ENCODE measurements at places on chromosomes 5 and 9. TPM values are rescaled to one million over a fixed set of nuclear protein-coding genes. Genes with fewer than 3 reads are reported as not detected.

IL3 gene
- 23.3 TPM for total RNA-seq

- H3K4me3 ChIP-seq = no peak overlapping the region
- H3K27me3 ChIP-seq = no peaks in the 10 kb centered on the region
- no peak for DNase-seq
- H3K36me3 ChIP-seq = peaks cover 19% of the 10 kb centered on the region
These were observed 47.7 kb downstream of the MAPKAP1 start for GRCh38 chr9:125659201-125659840.

ZFP2 gene
- 0.40 TPM for total RNA-seq

DNA sequence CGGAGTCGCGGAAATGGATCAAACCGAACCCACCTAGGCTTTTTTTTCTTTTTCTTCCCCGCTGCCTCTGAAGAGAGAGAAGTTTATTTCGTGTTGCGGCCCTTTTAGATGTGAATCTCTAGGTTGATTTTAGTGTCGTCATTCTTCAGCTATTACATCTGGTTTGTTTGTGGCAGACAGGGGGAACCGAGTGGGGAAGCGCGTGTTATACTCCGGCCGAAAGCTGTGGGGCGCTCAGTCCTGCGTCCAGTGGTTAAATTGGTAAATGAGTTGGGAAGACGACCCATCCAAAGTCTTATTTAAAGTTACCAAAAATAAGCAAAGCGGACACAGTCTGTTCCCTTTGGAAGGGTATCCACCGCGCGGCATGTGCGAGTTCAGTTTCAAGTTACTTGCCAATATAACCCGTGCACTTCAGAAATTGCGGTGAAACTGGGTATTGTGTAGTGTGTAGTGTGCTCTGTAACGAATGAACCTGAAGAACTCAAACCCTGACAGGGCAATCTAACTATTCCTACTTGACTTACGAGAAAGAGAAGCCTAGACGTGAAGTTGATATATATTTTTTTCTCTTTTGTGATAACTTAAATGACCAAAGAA, 1.3 kb downstream of the MAN2A1 start:
- peak; percentile 70 for DNase-seq
- H3K4me3 ChIP-seq = peak overlapping the region; percentile 87
- H3K4me1 ChIP-seq = peaks cover 58% of the 10 kb centered on the region
- no peaks in the 10 kb centered on the region for H3K27me3 ChIP-seq
- H3K36me3 ChIP-seq = peaks cover 2% of the 10 kb centered on the region

GRCh38 chr5:10440367-10440990, 1.2 kb upstream of the ROPN1L start:
- no peak overlapping the region for H3K27ac ChIP-seq
- peaks cover 25% of the 10 kb centered on the region for H3K4me1 ChIP-seq
- peak overlapping the region; percentile 30 for H3K4me3 ChIP-seq
- H3K36me3 ChIP-seq = no peaks in the 10 kb centered on the region
- no peak for DNase-seq
- no peaks in the 10 kb centered on the region for H3K27me3 ChIP-seq

DNA sequence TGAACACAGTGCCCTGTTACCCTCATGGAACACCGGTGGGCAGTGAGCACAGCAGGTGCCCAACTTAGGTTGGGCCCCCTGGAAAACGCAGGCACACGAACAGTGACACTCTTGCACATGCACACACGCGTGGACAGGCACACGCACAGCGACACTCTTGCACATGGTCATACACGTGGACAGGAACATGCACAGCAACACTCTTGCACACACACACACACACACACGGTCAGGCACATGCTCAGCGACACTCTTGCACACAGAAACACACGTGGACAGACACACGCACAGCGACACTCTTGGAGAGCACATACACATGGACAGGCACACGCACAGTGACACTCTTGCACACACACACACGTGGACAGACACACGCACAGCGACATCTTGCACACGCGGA, 559.4 kb upstream of the ADAMTS16 start:
- no peak for DNase-seq
- no peaks in the 10 kb centered on the region for H3K27me3 ChIP-seq
- H3K4me3 ChIP-seq = no peak overlapping the region
- no peaks in the 10 kb centered on the region for H3K36me3 ChIP-seq

- no peak overlapping the region for H3K4me3 ChIP-seq
- no peak for DNase-seq
- H3K27ac ChIP-seq = no peak overlapping the region
- H3K36me3 ChIP-seq = peaks cover 2% of the 10 kb centered on the region
- H3K4me1 ChIP-seq = peaks cover 6% of the 10 kb centered on the region
These were observed 19.9 kb upstream of the HMHB1 start for GRCh38 chr5:143791848-143792731.

OBP2B gene
- total RNA-seq = not detected

SLC6A19 gene
- total RNA-seq = not detected

DNA sequence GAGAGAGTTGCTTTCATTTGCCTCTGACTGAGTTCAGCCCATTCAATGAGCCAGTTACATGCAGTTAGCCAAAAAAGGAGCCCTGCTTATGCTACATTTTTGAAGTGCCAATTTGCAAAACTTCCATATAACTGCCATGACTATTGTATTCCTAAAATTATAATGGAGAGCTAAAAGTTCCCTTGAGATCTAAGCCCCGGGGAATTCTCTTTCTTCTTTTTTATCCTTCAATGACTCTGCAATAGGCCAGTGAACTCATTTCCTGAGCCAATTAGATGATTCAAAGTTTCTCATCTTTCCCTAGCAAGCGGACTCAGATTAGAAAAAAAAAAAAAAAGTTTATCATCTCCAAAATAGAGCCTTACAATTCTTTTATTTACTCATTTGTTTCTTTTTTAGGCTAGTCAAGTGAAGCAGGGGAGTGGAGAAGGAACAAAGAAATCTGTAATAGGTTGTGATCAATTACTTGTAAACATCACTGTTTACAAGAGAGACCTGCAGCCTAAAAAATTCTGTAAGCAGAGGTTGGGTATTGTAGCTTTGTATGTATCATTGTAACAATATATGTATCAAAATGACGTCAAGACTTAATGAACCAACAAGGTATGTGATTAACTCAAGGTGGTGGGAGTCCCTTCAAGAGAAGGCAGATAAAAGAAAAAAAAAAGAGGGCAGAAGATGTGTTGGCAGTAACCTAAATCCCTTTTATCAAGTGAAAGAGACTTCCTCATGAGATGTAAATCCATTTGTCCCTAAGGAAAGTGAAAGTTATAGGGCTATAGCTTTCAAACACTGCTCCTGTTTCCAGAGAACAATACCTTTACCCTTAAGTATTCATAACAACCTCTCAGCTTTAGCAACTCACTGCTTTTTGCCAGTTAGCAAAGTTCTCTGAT, 48.7 kb upstream of the HOMER1 start:
- H3K36me3 ChIP-seq = peaks cover 2% of the 10 kb centered on the region
- H3K27ac ChIP-seq = peak overlapping the region; percentile 99
- H3K4me3 ChIP-seq = no peak overlapping the region
- peaks cover 1% of the 10 kb centered on the region for H3K27me3 ChIP-seq

DNA sequence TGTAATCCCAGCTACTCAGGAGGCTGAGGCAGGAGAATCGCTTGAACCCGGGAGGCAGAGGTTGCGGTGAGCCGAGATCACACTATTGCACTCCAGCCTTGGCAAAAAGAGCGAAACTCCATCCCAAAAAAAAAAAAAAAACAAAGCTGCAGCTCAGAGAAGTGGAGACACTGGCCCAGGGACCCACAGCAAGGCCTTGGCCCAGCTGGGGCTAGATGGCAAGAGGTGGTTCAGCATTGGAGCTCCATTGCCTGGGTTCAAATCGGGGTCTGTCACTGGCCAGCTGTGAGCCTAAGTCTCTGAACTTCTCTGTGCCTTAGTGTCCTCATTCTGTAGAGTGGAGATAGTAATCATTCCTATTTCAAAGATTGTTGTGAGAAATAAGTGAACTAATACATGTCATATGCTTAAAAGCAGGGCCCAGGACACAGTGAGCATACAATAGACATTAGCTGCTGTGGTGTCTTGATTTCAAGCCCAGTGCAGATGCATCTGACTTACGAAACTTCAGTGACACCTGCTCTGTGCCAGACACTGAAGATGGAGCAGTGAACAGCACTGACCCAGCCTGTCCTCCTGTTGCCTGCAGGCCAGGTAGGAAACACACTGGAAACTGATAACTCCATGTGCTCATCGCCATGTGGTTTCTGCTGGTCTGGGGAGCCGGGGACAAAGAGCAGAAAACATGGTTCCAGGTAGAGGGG, 127.7 kb downstream of the C9orf50 start:
- no peak overlapping the region for H3K27ac ChIP-seq
- peaks cover 31% of the 10 kb centered on the region for H3K36me3 ChIP-seq
- H3K4me3 ChIP-seq = no peak overlapping the region
- no peaks in the 10 kb centered on the region for H3K27me3 ChIP-seq

- no peaks in the 10 kb centered on the region for H3K27me3 ChIP-seq
- no peak overlapping the region for H3K4me3 ChIP-seq
- no peak overlapping the region for H3K27ac ChIP-seq
- H3K36me3 ChIP-seq = peaks cover 6% of the 10 kb centered on the region
- H3K4me1 ChIP-seq = no peaks in the 10 kb centered on the region
These were observed 274.4 kb downstream of the FER start for GRCh38 chr5:109022056-109022455.

DNA sequence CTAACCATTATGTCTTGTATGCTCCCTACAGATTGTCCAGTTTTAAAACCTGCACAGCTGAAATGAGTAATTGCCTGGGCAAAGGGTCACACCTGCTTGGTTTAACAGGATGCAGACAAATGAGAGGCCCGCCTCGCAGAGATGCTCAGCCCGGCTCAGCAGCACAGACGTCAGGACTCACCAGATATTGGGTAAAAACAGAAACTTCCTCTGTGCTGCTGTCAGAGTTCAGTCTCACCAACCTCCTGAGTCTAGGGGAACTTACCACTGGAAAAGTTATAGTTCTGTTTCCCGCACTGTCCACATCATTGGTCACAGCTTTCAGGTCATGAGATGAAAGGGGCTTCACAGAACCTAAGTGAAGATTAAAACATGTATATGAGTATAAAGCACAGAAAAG, 152.5 kb downstream of the ESM1 start:
- H3K4me3 ChIP-seq = no peak overlapping the region
- no peak overlapping the region for H3K27ac ChIP-seq
- peaks cover under 1% of the 10 kb centered on the region for H3K27me3 ChIP-seq
- peaks cover 16% of the 10 kb centered on the region for H3K4me1 ChIP-seq

DNA sequence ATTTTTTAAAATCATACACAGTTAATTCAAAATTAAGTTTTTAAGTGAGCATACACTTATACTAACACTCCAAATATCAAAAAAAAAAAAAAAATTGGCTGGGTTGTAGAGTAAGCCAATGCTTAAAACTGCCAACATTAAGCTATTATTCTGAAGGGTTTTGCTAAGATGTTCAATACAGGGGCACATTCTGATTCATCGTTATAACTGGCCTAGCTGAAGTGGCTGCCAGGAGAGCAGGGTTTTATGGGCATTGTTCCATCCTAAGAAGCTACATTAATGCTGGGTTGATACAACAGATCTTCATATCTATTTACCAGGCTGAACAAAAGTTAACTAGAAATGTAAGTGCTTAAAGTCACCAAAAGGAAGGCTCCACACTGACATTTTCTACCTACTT, 13.4 kb downstream of the ELAVL2 start:
- no peak overlapping the region for H3K4me3 ChIP-seq
- no peaks in the 10 kb centered on the region for H3K4me1 ChIP-seq
- no peaks in the 10 kb centered on the region for H3K27me3 ChIP-seq
- H3K36me3 ChIP-seq = no peaks in the 10 kb centered on the region

C5orf47 gene
- not detected for total RNA-seq

GRCh38 chr9:96202971-96203780, 98.8 kb downstream of the HSD17B3 start:
- H3K36me3 ChIP-seq = no peaks in the 10 kb centered on the region
- H3K4me1 ChIP-seq = peaks cover 3% of the 10 kb centered on the region
- DNase-seq = no peak
- peaks cover 7% of the 10 kb centered on the region for H3K27me3 ChIP-seq
- H3K4me3 ChIP-seq = no peak overlapping the region

GRCh38 chr9:14650596-14650995, 42.6 kb downstream of the ZDHHC21 start:
- H3K4me1 ChIP-seq = no peaks in the 10 kb centered on the region
- no peaks in the 10 kb centered on the region for H3K27me3 ChIP-seq
- no peak for DNase-seq
- H3K36me3 ChIP-seq = peaks cover 21% of the 10 kb centered on the region
- H3K4me3 ChIP-seq = no peak overlapping the region

DNA sequence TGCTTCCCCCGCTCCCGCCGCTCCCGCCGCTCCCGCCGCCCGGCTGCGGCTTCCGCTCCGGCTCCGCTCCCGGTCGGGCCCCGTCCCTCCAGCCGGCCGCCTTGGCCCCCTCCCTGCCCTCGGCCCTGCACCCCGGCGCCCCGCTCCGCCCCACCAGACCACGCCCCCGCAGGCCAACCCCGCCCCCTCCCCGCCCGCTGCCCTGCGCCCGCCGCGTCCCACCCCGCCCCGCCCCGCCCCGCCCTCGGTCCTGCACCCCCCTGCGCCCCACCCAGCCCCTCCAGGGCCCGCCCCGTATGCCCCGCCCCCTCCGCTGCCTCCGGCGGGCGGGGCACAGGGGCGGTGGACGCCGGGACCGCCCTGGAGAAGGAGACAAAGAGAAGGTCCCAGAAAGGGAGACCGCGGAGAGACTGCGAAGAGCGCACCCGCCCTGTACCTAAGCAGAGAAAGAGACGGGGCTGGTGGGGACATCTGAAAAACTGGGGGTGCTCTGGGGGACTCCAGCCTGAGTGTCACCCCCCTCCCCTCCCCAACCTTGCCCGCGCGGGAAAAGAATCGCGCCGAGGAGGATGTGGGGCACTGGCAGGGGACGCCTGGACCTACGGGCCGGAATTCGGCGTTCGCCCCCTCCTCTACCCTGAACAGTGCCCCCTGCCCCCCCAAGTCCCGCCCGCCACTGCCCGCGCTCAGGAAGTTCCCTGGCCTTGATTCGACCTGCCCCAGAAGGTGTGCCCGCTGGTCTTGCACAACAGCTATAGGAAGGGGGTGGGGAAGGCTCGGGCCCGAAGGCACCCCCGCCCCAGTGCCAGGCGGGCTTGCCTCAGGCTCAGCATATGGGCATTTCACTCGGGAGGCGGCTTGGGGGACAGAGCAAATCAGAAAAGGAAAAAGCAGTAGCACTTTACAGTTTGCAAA, 42.8 kb upstream of the STXBP1 start:
- H3K4me1 ChIP-seq = peaks cover 35% of the 10 kb centered on the region
- H3K4me3 ChIP-seq = peak overlapping the region; percentile 81
- H3K36me3 ChIP-seq = no peaks in the 10 kb centered on the region
- peak overlapping the region; percentile 84 for H3K27ac ChIP-seq
- H3K27me3 ChIP-seq = no peaks in the 10 kb centered on the region
- DNase-seq = peak; percentile 85

GRCh38 chr5:78926252-78926651, 58.9 kb downstream of the ARSB start:
- DNase-seq = no peak
- H3K36me3 ChIP-seq = peaks cover 4% of the 10 kb centered on the region

- peaks cover 2% of the 10 kb centered on the region for H3K36me3 ChIP-seq
- no peaks in the 10 kb centered on the region for H3K4me1 ChIP-seq
- no peak for DNase-seq
- no peak overlapping the region for H3K4me3 ChIP-seq
- no peaks in the 10 kb centered on the region for H3K27me3 ChIP-seq
- no peak overlapping the region for H3K27ac ChIP-seq
These were observed 114.7 kb upstream of the ADAMTS19 start for GRCh38 chr5:129345213-129345924.

GRCh38 chr5:110815916-110816605, 77.3 kb downstream of the SLC25A46 start:
- H3K4me1 ChIP-seq = no peaks in the 10 kb centered on the region
- peaks cover 1% of the 10 kb centered on the region for H3K27me3 ChIP-seq
- H3K27ac ChIP-seq = no peak overlapping the region
